ENCODE measurements at places on chromosomes 13 and 19.

DNA sequence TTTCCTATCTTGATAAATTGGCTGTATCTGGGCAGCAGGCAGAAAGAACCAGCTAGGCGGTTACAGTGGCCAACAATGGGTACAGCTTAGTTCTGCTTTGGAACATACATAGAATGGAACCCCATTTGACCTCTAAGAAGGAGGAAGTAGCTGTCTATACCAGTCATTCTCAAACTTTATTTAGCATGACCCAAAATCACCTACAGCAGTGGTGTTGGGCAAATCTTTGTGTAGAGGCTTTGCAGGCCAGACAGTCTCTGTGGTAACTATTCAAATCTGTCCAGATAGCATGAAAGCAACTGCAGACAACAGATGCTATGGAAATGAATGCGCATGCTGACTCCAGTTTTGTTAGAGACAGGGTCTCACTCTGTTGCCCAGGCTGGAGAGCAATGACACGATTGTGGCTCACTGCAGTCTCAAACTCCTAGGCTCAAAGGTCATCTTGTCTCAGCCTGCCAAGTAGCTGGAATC is 12.0 kb upstream of the KCNC3 start:
- DNase-seq = no peak

DNA sequence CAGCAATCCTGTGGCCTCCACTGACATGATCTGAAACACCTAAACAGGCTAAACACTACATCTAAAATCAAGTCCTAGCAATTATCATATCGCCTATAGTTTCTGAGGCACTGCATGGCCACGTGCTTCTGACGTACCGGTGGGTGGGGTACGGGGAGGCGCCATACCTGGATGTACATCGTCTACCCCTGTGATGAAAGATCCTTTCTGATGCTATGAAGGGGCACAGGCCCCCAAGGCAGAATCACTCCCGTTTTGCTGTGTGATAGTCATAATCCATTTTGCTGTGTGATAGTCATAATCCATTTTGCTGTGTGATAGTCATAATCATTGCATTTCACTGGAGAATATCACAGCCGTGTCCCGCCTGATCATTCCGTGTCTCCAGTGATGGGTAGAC is 118.7 kb upstream of the SOX1 start:
- DNase-seq = no peak

- peak; percentile 0 for DNase-seq
Observed at GRCh38 chr13:77810430-77810829, 108.2 kb downstream of the EDNRB start.

DNA sequence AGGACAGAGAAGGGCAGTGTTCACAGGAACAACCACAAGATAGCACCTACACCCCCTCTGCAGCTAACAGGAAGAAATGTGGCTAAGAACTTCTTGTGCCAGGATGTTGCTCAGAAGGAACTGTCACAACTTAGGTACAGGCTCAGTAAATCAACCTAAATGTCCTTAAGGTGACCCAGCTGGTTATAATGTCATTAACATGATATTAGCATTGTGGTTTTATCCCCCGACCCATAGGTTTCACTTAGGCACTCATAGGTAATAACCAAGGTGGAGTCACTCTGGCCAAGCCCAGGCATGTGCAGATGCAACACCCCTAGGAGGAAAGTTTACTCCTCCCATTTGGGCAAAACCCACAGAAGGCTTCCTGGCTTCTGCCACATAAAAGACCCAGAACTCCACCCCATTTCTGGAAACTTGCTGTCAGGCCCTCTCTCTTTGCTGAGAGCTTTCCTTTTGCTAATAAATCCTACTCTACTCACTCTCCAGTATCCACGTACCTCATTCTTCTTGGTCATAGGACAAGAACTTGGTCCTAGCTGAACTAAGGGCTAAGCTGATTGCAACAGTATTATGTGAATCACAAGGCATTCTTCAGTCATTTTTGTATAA is 951.3 kb downstream of the SLITRK5 start:
- peak; percentile 8 for DNase-seq

- DNase-seq = no peak
Observed at GRCh38 chr13:76481738-76482137, 404.5 kb downstream of the KCTD12 start.

DNA sequence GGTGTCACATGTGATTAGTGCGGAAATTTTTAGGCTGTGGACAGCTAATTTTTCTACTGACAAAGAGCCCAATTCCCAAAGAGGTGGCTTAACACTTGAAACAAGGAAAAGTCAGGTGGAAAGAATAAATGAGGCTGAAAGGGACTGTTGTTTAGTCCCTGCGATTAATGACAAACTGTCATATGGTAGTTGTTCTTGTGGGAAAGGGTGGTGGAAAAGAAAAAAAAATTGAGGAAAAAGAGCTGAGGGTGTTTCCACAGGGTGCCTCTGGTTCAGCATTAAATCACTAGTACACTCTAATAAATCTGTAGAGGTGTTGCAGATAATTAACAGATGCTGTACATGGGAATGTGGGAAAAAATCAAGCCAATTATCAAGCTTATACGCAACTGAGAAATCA is 300.7 kb downstream of the DNAJC15 start:
- DNase-seq = no peak
